HFFc6 (cell line): ENCODE measurements at places on chromosomes 13 and 19. TPM values are rescaled to one million over a fixed set of nuclear protein-coding genes. Genes with fewer than 3 reads are reported as not detected.

The CBLC gene
- total RNA-seq = not detected in 3 replicates

The HCST gene
- 0.96 to 2.9 TPM (median 2.3 TPM) in 3 replicates for total RNA-seq

The FGF14 gene
- 0.03 TPM in 2 replicates for total RNA-seq

The SPACA4 gene
- not detected in 3 replicates for total RNA-seq

The KLK8 gene
- total RNA-seq = not detected in 3 replicates

The BEST2 gene
- total RNA-seq = not detected in 3 replicates

The SELENOW gene
- total RNA-seq = 210 and 224 TPM in 2 replicates

The PIP5K1C gene
- total RNA-seq = 77.7 to 95.6 TPM (median 93.0 TPM) in 3 replicates

The ZNF221 gene
- 4.1 to 4.2 TPM (median 4.2 TPM) in 3 replicates for total RNA-seq

The PCDH9 gene
- 2.1 to 5.9 TPM (median 5.2 TPM) in 3 replicates for total RNA-seq

The ELF1 gene
- 30.3 to 35.7 TPM (median 35.6 TPM) in 3 replicates for total RNA-seq

The LRP3 gene
- 2.1 to 17.4 TPM (median 15.0 TPM) in 3 replicates for total RNA-seq

The CCDC70 gene
- not detected in 3 replicates for total RNA-seq

The PTH2 gene
- not detected in 3 replicates for total RNA-seq

The IFNL1 gene
- total RNA-seq = not detected in 3 replicates

The ZNF540 gene
- 0.43 and 0.63 TPM in 2 replicates for total RNA-seq
